ENCODE measurements at places on chromosomes 3 and 15.

DNA sequence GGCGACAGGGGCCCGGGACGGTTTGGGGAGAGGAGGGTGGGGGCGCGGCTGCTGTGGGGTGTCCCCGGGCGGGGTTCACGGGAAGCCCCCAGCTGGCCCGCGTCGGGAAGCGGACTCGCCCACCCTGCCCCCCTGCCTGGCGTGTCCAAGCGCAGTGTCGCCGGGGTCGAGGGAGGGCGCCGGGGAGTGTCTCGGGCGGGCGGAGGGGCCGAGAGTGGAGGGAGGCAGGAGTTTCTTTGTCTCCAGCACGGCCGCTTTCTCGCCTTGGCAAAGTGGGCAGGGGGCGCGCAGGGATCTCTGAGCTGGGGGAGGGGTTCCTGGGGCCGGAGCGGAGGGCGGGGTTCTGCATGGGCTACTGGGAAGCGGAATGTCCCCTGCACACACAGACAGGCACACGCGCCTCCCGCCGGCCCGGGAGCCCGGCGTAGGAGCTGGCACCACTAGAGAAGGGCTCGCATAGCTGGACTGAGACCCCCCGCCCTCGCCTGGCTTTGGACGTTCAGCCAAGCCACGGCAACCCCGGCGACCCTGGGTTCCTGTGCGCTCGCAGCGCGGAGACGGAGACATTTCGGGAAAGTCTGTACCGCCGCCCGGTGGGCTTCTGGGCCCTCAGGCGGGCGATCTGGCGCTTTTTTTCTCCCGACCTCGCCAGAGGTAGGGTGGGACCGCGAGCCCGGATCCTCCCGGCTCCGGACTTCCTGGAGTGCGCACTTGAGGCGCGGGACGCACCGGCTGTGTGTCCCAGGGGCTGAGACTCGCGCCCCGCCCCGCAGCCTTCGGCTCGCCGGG is 822 bp downstream of the ST8SIA2 start:
- no peak for DNase-seq

GRCh38 chr3:56525291-56525690 is 31.7 kb upstream of the CCDC66 start:
- DNase-seq: no peak

GRCh38 chr15:82018201-82018600 is 27.6 kb downstream of the MEX3B start:
- DNase-seq: no peak

DNA sequence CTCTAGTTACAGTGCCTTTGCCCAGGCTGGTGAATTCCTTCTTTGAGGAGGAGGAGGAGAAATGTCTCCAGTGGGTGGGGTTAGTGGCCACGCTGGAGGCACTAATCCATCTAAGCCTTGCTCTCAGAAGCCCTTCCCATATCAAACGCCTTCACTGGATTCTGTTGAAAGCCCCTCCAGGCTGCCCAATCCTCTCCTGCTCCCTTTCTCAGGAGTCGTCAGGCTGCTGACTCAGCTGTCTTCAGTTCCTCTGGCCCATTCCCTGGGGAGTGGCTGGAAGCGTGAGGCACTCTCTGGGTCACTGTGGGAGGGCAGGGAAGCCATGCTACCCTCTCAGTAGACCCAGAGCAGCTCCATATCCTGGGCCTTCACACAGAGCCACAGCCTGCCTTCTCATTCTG is 2.7 kb downstream of the AP2M1 start:
- no peak for DNase-seq

GRCh38 chr3:9151240-9151639 is 98.2 kb downstream of the SRGAP3 start:
- no peak for DNase-seq

Measured in stimulated activated CD4-positive, alpha-beta T cell treated with anti-CD3 and anti-CD28 coated beads, Interleukin-4, amount 100 ng/mL, for 4 hours (primary cell).